Memory B cell (primary cell): ENCODE measurements at places on chromosomes 5 and 9.

DNA sequence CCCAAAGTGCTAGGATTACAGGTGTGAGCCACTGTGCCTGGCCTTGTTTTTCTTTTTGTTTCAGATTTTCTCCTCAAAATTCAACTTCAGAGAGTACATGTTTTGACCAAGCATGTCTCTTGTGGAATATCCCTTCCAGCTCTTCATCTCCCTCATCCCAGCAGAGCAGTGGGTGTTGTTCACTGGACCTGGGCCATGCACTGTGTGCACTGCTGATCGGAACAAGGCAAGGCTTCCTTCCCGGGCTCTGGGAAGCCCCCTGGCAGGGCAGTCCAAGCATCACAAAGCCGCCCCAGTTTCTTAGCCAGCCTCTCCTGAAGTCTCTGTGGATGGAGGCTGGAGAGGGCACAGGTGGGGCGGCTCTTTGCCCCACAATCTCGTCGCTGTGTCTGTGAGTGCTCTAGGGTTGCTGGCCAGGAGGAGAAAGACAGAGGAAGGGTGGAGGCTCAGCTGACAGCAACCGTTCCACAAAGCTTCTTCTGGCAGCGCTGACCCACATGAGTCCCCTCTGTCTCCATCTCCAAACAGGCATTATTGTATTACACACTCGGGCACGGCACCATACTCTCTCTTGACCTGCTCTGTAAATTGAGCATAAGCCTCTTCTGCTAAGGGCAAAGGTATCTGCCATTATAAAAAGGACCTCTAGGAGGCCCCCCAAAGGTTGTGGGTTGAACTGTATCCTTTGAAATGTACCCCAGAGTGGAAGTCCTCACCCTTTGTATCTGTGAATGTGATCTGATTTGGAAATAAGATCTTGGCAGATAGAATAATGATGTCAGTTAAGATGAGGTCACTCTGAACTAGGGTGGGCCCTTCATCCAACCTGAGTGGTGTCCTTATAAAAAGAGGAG, 89.6 kb downstream of the TARS1 start:
- H3K36me3 ChIP-seq: no peaks in the 10 kb centered on the region
- no peak overlapping the region for H3K27ac ChIP-seq
- H3K4me1 ChIP-seq: no peaks in the 10 kb centered on the region
- peaks cover 3% of the 10 kb centered on the region for H3K27me3 ChIP-seq

- no peaks in the 10 kb centered on the region for H3K36me3 ChIP-seq
- H3K4me3 ChIP-seq: no peak overlapping the region
- no peak overlapping the region for H3K27ac ChIP-seq
- no peaks in the 10 kb centered on the region for H3K4me1 ChIP-seq
These were observed 132.5 kb downstream of the HSD17B3 start for GRCh38 chr9:96169484-96169883.

DNA sequence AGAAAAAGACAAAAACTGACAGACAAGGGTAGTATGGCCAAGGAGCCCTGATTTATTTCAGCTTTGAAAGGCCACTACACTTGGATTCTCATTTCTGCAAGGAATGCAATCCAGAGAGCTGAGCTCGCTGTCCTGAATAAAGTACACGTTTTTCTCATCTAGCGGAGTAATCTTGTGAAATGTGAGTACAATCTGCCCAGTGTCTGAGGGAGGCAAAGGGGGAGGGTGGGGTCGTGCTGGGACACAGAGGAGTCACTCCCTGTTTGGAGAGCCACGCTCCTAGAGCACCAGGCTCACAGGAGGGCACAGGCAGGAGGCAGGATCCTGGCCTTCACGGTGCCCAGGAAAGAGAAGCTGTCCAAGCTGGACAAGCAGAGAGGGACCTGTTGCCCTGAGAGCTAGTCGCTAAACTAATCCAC, 51.0 kb upstream of the IFNK start:
- H3K27me3 ChIP-seq: no peaks in the 10 kb centered on the region
- no peak for DNase-seq

DNA sequence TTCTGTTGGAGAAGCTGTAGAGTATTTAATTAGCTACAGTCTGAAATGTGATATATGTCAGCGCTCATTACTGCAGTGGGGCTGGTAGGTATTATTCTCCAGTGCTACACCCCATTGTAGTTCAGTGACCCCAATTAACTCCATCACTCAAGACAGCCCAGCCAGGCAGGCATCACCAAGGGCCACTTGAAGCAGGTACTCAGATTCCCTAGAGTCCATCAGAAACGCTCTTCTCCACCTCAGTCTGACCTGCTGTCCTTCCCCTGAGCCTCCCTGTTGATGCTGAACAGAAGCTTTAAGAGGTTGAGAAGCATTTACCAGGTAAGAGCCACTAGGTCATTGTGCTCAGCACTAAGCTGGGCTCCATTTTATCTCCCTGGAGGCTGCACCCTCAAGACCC, 71.8 kb downstream of the GALNT10 start:
- H3K27me3 ChIP-seq: no peaks in the 10 kb centered on the region
- H3K4me1 ChIP-seq: peaks cover 6% of the 10 kb centered on the region
- no peak overlapping the region for H3K4me3 ChIP-seq
- H3K36me3 ChIP-seq: peaks cover 15% of the 10 kb centered on the region

- no peaks in the 10 kb centered on the region for H3K36me3 ChIP-seq
- no peaks in the 10 kb centered on the region for H3K27me3 ChIP-seq
- peaks cover 28% of the 10 kb centered on the region for H3K4me1 ChIP-seq
- no peak overlapping the region for H3K4me3 ChIP-seq
- peak overlapping the region; percentile 16 for H3K27ac ChIP-seq
- DNase-seq: no peak
These were observed 17.1 kb downstream of the RNF44 start for GRCh38 chr5:176519810-176520720.

GRCh38 chr9:92941861-92942260, 5.5 kb upstream of the FGD3 start:
- no peak overlapping the region for H3K27ac ChIP-seq
- peaks cover 4% of the 10 kb centered on the region for H3K4me1 ChIP-seq
- DNase-seq: no peak

DNA sequence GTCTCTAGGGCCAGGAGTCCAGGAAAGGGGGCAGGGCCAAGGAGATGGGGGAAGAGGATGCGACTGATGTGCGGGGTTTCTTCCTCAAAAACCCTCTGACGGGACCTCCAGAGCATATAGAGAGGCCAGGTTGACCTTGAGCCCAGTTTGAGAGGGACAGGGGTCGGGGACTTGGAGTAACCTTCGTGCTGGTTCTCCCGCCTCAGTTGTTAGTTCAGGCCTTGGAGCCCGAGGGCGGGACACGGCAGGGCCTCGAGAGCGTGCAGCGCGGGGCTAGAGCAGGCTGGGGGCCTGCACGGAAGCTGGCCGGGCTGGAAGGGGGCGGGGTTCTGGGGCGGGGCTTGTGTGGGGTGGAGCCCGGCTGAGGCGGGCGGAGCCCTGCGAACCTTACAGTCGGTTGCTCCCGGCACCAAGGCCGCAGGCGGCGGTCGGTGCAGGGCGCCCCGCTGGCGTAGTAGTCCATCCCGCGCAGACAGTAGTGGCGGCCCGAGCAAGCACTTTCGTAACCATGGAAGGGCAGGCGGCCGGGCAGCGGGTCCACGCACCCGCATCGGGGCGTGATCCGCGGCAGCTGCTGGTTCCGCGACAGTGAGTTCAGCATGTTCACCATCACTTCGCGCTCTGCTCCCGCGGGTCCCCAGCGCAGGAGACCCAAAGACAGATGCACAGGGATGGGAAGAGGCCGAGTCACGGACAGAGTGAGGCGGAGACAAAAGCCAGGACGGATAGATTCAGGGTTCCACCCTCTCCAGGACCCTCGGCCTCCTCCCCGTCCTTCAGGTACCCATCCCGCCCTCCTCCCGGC, 4.0 kb upstream of the MYORG start:
- peaks cover 31% of the 10 kb centered on the region for H3K4me1 ChIP-seq
- peak; percentile 70 for DNase-seq
- no peak overlapping the region for H3K27ac ChIP-seq
- no peaks in the 10 kb centered on the region for H3K36me3 ChIP-seq
- no peaks in the 10 kb centered on the region for H3K27me3 ChIP-seq

- H3K4me3 ChIP-seq: no peak overlapping the region
- H3K4me1 ChIP-seq: peaks cover 32% of the 10 kb centered on the region
- DNase-seq: no peak
- H3K36me3 ChIP-seq: peaks cover 2% of the 10 kb centered on the region
- no peak overlapping the region for H3K27ac ChIP-seq
- H3K27me3 ChIP-seq: peaks cover 3% of the 10 kb centered on the region
These were observed 38.9 kb downstream of the SNX30 start for GRCh38 chr9:112789473-112789872.

GRCh38 chr9:126317513-126317912, 9.1 kb upstream of the MVB12B start:
- no peak overlapping the region for H3K27ac ChIP-seq
- peaks cover 2% of the 10 kb centered on the region for H3K4me1 ChIP-seq
- peaks cover 11% of the 10 kb centered on the region for H3K27me3 ChIP-seq
- no peak for DNase-seq
- H3K4me3 ChIP-seq: no peak overlapping the region
- H3K36me3 ChIP-seq: no peaks in the 10 kb centered on the region

GRCh38 chr9:79813258-79813638, 241.5 kb downstream of the TLE4 start:
- H3K36me3 ChIP-seq: no peaks in the 10 kb centered on the region
- DNase-seq: no peak
- peaks cover 30% of the 10 kb centered on the region for H3K4me1 ChIP-seq

- H3K27ac ChIP-seq: no peak overlapping the region
- H3K36me3 ChIP-seq: no peaks in the 10 kb centered on the region
- no peak overlapping the region for H3K4me3 ChIP-seq
- H3K27me3 ChIP-seq: peaks cover 3% of the 10 kb centered on the region
- H3K4me1 ChIP-seq: no peaks in the 10 kb centered on the region
- DNase-seq: no peak
These were observed 16.0 kb upstream of the TMEM171 start for GRCh38 chr5:73104326-73104725.

- no peaks in the 10 kb centered on the region for H3K36me3 ChIP-seq
- DNase-seq: no peak
- no peak overlapping the region for H3K4me3 ChIP-seq
These were observed 228.2 kb downstream of the SYK start for GRCh38 chr9:91029650-91030361.

DNA sequence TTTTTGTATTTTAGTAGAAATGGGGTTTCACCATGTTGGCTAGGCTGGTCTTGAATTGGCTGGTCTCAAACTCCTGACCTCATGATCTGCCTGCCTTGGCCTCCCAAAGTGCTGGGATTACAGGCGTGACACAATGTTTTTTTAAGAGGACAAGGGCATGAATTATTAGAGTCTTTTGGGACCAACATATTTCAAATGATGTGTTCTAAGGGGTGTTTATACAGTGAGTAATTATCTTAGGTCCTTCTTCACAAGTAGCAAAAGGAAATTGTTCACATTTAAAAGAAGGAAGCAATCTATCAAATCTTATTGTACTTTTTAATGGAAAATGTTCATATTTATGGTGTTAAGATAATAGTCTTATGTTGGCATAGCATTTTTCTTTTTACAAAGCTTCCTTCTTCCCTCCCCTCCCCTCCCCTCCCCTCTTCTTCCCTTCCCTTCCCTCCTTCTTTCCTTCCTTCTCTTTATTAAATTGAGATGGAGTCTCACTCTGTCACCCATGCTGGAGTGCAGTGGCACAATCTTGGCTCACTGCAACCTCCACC, 6.7 kb downstream of the GNG10 start:
- DNase-seq: no peak
- peaks cover 5% of the 10 kb centered on the region for H3K4me1 ChIP-seq
- no peak overlapping the region for H3K4me3 ChIP-seq
- peaks cover 11% of the 10 kb centered on the region for H3K36me3 ChIP-seq
- no peak overlapping the region for H3K27ac ChIP-seq

DNA sequence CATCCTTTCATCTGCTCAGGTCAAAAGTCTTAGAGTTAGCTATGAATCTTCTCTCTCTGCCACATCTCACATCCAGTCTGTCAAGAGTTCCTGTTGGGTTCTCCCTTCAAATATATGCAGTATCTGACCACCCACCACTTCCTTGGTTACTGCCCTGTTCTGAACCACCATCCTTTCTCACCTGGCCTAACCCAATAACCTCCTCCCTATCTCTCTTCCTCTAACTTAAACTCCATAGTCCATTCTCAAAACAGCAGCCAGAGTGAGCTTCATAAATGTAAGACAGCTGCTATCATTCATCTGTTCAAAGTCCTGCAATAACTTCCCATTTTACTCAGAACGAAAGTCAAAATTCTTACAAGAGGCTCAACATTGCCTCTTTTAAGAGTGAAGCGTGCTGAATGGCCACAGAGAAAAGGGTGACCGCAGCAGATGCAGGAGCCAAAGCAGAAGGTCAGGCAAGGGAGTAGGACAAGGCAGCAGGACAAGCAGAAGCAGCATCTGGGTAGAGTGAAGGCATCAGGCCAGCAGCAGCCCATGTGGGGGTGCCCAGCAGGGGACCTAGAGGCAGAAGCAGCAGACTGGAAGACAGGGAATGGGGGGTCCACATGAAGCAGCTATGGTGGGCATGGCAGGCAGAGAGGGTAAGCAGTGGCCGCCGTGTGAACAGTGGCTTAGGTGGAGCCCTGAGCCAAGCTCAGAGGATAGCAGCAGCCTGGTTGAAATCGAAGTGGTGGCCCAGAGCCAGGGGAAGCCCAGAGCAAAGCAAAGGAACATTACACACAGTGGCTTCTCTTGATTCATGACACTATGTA, 39.3 kb upstream of the CDC42SE2 start:
- DNase-seq: peak; percentile 41
- H3K4me1 ChIP-seq: peaks cover 14% of the 10 kb centered on the region
- H3K27ac ChIP-seq: no peak overlapping the region
- peaks cover 7% of the 10 kb centered on the region for H3K36me3 ChIP-seq
- no peak overlapping the region for H3K4me3 ChIP-seq

DNA sequence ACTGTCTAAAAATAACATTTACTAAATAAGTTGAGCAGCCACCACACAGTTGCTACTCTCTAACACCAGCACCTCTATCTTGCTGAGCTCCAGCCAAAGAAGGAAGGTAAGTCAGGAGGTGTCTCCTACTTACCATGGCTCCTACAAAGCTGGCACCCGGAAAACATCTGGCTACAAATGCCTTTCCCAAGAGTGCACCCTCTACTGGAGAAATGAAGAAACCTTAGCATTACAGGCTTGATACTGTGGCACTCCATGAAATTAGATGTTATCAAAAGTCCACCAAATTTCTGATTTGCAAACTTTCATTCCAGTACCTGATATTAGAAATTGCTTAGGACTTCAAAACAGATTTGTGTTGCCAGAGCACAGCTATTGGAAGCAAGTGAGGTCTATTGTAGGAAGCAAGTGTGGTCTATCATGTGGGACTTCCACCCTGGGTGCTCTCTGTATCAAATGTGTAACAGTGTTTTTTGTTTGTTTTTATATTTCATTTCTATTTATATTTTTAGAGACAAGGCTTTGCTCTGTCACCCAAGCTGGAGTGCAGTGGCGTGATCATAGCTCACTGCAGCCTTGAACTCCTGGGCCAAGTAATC, 25.7 kb upstream of the RFK start:
- H3K4me3 ChIP-seq: no peak overlapping the region
- H3K27me3 ChIP-seq: peaks cover 1% of the 10 kb centered on the region
- no peaks in the 10 kb centered on the region for H3K4me1 ChIP-seq
- no peaks in the 10 kb centered on the region for H3K36me3 ChIP-seq
- DNase-seq: no peak

- peak overlapping the region; percentile 28 for H3K27ac ChIP-seq
- peaks cover 20% of the 10 kb centered on the region for H3K36me3 ChIP-seq
These were observed 19.5 kb downstream of the SRFBP1 start for GRCh38 chr5:121981254-121981653.
